ENCODE measurements at places on chromosomes 16 and 17.

DNA sequence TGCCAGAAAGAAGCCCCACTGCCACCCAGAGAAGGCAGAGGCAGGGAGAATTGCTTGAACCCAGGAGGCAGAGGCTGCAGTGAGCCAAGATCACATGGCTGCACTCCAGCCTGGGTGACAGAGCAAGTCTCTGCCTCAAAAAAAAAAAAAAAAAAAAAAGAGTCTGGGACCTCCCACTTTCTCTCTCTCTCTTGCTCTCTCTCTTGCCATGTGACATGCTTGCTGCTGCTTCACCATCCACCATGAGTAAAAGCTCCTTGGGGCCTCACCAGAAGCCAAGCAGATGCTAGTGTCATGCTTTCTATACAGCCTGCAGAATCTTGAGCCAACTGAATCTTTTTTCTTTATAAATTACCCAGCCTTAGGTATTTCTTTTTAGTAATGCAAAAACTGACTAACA, 21.5 kb upstream of the SRSF1 start:
- no peak for DNase-seq

GRCh38 chr17:47905221-47905733, 9.2 kb downstream of the SP2 start:
- DNase-seq: peak; percentile 87

DNA sequence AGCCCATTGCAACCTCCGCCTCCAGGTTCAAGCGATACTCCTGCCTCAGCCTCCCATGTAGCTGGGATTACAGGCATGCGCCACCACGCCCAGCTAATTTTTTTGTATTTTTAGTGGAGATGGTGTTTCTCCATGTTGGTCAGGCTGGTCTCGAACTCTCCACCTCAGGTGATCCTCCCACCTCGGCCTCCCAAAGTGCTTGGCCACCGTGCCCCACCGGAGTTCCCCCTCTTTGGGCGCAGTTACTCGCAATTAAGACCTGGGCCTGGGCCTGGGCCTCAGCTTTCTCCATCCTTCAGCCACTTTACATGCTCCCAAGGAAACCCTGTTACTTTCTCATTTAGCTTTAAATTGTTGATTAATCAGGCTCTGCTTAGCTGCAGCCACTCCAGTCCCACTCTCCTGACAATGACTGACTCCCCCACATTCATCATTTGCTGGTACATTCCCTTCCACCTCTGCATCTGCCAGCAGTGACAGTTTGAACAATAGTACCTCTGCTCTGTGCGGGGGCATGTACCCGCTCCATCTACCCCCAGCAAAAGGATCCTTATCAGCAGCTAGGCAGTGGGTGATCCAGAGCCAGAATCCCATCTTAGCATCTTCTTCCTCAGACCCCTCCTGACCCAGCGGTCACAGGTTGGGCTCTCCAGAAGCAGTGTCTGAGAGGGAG, 47.2 kb upstream of the SLC47A1 start:
- no peak for DNase-seq

DNA sequence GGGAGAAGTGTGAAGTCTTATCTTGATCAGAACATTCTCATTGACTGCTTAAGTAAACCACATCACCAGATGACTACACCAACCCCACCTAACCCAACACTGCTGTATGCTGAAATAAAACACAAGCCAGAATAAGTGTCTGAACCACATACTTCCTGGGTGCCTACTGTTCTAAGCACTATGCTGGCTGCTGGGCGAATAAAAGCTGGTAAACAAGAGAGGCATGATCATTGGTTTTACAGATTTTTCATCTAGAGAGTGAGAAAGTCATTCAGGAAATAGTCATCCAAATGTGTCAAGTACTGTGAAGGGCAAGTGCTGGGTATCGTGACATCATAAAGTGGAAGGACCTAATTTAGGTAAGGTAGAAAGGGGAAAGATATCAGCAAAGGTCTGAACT, 199.0 kb upstream of the SOX9 start:
- no peak for DNase-seq

GRCh38 chr17:81471818-81472456, 40.7 kb downstream of the ACTG1 start:
- DNase-seq: peak; percentile 84

DNA sequence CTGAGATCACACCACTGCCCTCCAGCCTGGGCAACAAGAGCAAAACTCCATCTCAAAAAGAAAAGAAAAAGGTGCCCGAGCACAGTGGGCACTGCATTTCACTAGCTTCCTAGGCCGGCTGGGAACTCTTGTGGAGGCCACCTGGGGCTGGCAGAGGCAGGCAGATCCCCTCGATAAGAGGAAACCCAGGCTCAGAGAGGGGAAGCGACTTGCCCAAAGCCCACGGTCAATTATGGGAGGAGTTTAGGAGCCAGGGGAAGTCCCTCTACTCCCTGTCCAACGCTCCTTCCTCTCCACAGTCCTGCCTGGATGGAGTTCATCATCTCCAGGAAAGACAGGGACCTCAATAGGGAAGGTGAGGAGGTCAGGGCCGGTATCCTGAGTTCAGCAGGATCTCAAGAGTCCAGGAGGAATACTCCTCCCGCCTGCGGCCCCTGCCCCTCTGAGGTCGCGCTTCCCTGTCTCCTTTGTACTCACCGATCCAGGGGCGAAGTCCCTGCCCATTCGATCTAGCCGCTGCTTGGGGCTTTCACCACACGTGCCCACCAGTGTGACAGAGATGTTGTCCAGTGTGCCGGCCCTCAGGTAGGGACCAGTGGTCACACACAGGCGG, 841 bp downstream of the ALOXE3 start:
- no peak for DNase-seq

GRCh38 chr17:45241328-45242028, 19.8 kb downstream of the FMNL1 start:
- DNase-seq: no peak

GRCh38 chr17:29732613-29733012, 109.9 kb upstream of the CORO6 start:
- DNase-seq: peak; percentile 12

Data from AG08396 (cell line).